WERI-Rb-1 (cell line): ENCODE measurements at places on chromosomes 3 and 15.

DNA sequence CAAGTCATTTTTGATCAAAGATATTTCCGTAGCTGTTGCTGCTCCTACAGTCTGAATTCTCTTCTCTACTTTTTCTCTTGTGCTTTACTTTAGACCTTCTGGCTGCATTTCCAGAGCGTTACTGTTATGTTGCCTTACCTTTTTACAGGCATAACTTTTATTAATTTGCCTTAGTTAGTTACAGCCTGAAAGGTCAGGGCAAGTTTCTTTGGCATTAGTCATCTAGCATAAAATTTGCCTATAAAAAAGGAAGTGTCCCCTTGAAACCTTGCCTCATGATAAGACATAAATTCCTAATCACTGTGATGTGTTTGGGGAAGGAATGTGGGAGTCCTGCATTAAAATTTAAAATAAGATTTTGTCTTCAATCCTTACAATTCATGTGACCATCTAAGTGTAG is 618.5 kb downstream of the NR2F2 start:
- no peak for DNase-seq

DNA sequence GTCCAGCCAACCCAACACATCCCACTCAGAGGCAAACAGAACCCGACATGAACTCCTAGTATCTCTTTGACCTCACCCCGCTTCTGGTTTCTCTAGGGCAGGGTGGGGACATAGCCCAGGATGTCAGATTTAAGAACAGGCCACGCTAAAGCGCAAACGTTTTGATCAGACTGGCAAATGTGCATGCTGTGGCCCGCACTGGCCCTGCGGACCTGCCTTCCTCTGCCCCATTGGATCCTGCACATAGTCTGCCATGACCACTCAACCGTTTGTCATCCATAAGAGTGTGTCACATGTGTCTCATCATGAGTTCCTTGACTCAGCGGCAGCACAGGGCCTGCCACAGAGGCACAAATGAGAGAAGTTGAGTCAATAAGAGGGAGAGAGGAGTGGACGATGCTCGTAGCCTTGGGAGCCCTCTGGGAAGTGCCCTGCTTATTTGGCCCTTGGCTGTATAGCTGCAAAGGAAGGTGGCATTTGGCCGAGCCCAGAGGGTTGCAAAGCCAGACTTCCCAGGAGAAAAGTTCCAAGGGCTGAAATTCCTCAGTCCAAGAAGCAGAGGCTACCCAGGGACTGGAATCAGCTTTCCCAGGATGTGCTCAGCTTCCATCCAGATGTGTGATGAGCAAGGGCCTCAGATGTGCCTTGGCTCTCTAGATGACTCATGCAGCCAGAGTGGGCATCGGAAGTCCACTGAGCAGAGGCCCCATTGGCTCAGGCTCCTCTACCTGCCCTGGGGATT is 55.5 kb upstream of the SLCO2A1 start:
- no peak for DNase-seq

- DNase-seq, result no peak
Observed at GRCh38 chr15:90660195-90660998, 56.7 kb upstream of the BLM start.

- no peak for DNase-seq
Observed at GRCh38 chr3:131107637-131108433, 81.2 kb downstream of the NEK11 start.

GRCh38 chr3:177079684-177080083 is 117.6 kb downstream of the TBL1XR1 start:
- DNase-seq, result no peak
